Sigmoid colon (tissue), 7 donors: ENCODE measurements at places on chromosomes 12 and 14. TPM values are rescaled to one million over a fixed set of nuclear protein-coding genes. Genes with fewer than 3 reads are reported as not detected.

GRCh38 chr14:40760704-40761103, 846.0 kb upstream of the LRFN5 start:
- H3K27ac ChIP-seq, result no peak overlapping the region
- no peaks in the 10 kb centered on the region for H3K4me1 ChIP-seq
- no peak for DNase-seq
- no peaks in the 10 kb centered on the region for H3K36me3 ChIP-seq

GRCh38 chr12:57491393-57492280, 3.8 kb downstream of the MARS1 start:
- no peaks in the 10 kb centered on the region for H3K4me1 ChIP-seq
- no peak for DNase-seq
- H3K27me3 ChIP-seq, result no peaks in the 10 kb centered on the region
- H3K4me3 ChIP-seq, result no peak overlapping the region
- no peak overlapping the region for H3K27ac ChIP-seq

Gene CPNE8
- total RNA-seq, result 24.7 TPM

DNA sequence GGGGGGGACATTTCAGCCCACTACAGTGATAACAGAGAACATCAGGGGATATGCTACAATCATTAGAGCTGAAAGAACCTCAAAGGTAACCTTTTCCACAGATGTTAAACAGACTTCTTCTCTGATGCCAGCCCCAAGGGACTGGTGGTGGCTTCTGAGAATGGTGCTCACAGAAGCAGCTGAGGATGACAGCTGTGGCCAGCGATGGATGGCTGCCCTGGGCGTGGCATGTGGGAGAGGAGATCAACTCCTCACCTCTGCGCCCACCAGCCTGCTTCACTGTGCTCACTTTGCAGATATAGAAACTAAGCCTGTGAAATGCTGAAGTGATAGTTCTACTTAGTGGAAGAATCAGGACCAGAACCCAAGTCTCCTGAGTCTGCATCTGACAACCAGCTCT, 33.0 kb downstream of the FOXN3 start:
- no peaks in the 10 kb centered on the region for H3K27me3 ChIP-seq
- H3K4me1 ChIP-seq, result peaks cover 57% of the 10 kb centered on the region
- DNase-seq, result peak; percentile 45
- no peak overlapping the region for H3K27ac ChIP-seq
- no peaks in the 10 kb centered on the region for H3K36me3 ChIP-seq

DNA sequence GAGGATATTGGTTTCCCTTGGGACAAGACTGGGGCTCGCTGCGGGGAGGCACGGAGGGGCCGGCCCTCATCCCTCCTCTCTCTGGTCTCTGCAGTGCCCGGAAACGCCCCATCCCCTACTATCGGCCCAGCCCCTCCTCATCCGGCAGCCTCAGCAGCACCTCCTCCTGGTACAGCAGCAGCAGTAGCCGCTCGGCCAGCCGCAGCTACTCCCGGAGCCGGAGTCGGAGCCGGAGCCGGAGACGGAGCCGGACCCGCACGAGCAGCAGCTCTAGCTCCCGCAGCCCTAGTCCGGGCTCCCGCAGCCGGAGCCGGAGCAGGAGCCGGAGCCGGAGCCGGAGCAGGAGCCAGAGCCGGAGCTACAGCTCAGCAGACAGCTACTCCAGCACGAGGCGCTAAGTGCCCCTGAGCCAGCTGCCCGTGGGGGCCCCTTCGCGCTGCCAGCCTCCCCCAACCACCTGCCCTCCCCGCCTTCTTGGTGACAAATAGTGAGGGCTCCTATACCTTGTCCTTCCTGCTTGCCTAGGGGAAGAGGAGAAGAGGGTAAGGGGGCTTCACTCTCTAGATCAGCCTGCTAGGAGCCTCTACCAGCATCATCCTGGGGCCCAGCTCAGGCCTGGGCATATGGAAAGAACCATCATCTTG, 22.2 kb upstream of the HSPB8 start:
- no peak overlapping the region for H3K4me3 ChIP-seq
- H3K27ac ChIP-seq, result no peak overlapping the region
- H3K36me3 ChIP-seq, result no peaks in the 10 kb centered on the region
- DNase-seq, result no peak
- no peaks in the 10 kb centered on the region for H3K4me1 ChIP-seq

- H3K27ac ChIP-seq, result no peak overlapping the region
- H3K4me1 ChIP-seq, result no peaks in the 10 kb centered on the region
- no peak for DNase-seq
- H3K27me3 ChIP-seq, result no peaks in the 10 kb centered on the region
These were observed 111.8 kb downstream of the KIF26A start for GRCh38 chr14:104250175-104250574.

- no peak for DNase-seq
- no peaks in the 10 kb centered on the region for H3K27me3 ChIP-seq
- H3K36me3 ChIP-seq, result no peaks in the 10 kb centered on the region
- no peak overlapping the region for H3K4me3 ChIP-seq
- no peaks in the 10 kb centered on the region for H3K4me1 ChIP-seq
- H3K27ac ChIP-seq, result no peak overlapping the region
These were observed 21.6 kb downstream of the KRT76 start for GRCh38 chr12:52755533-52755932.

- DNase-seq, result no peak
- no peaks in the 10 kb centered on the region for H3K4me1 ChIP-seq
- no peaks in the 10 kb centered on the region for H3K36me3 ChIP-seq
- no peak overlapping the region for H3K4me3 ChIP-seq
- H3K27ac ChIP-seq, result no peak overlapping the region
- no peaks in the 10 kb centered on the region for H3K27me3 ChIP-seq
These were observed 79.2 kb upstream of the CD163 start for GRCh38 chr12:7582796-7583195.

- no peak for DNase-seq
- H3K4me1 ChIP-seq, result no peaks in the 10 kb centered on the region
- no peaks in the 10 kb centered on the region for H3K36me3 ChIP-seq
- no peak overlapping the region for H3K4me3 ChIP-seq
These were observed 36.6 kb upstream of the ASPG start for GRCh38 chr14:104048758-104049507.

Gene OR6C2
- total RNA-seq, result not detected

Gene ENTPD5
- 8.0 TPM for total RNA-seq

Gene TEX52
- not detected for total RNA-seq

Gene KRT7
- total RNA-seq, result not detected

DNA sequence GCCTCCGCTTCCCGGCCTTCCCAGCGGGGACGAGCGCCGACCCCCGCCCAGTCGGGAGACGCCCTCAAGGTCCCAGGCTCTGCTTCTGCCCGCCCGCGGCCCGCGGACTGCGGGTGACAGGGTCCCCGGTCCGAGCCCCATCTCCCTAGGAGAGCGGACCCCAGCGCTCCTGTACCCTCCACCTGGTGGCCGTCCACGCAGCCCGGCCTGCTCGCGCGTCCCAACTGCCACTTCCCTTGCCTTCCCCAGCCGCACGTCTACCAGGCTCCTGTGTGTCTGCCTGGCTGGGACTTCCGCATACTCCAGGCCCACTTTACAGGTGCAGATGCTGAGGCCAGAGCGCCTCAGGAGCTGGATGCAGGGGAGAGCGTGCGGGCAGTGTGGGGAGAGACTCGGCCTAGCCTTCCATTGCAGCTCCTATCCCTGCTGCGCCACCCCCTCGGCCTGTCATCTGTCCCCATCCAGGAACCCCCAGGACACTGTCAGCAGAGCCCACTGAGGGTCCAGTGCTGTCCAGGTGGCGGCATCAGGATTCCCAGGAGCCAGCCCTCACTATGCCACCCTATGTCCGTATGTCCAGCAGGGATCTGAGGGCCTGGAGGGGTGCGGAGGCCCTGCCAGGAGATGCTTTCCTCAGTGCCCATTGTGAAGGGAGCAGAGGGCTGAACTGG, 8.0 kb upstream of the ANKRD9 start:
- peaks cover 4% of the 10 kb centered on the region for H3K4me1 ChIP-seq
- H3K27ac ChIP-seq, result peak overlapping the region; percentile 51
- peak overlapping the region; percentile 52 for H3K4me3 ChIP-seq
- peak; percentile 68 for DNase-seq
- H3K36me3 ChIP-seq, result no peaks in the 10 kb centered on the region
- H3K27me3 ChIP-seq, result no peaks in the 10 kb centered on the region

Gene VWF
- 46.7 TPM for total RNA-seq

DNA sequence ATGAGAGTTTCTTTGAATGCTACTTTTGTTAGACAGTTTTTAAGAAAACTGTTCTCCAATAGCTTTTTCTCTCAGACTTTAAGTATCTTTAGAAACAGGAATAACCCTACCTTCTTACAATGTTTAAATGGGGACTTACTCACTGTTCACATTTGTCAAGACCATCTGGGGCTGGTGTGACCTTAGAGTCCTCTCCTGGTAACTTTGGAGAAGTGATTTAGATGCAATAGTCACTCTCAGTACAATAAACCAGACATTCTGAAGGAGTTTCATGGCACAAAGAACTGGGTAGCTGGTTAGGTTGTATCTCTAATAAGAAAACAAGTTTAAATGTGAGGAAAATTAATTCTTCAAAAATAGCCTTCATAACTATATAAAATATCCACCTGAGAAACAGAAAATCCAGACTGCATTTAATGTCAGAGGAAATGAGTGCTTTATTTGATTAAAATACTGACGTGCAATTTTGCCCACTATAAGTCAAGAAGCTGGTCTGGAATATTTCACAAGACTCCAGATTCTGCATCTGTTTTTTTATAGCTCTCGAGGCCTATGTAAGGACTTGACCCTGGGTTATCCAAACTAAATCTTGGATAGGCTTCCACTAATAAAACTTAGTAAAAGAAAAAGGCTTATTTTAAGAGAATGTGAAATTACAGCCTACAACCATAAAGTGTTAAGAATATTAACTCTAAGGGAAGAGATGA, 108.7 kb downstream of the PTGER2 start:
- no peaks in the 10 kb centered on the region for H3K36me3 ChIP-seq
- H3K4me1 ChIP-seq, result peaks cover 15% of the 10 kb centered on the region
- DNase-seq, result no peak
- H3K4me3 ChIP-seq, result no peak overlapping the region
- H3K27ac ChIP-seq, result no peak overlapping the region

GRCh38 chr14:68306265-68306933, 486.5 kb downstream of the ZFP36L1 start:
- no peaks in the 10 kb centered on the region for H3K36me3 ChIP-seq
- DNase-seq, result no peak
- no peaks in the 10 kb centered on the region for H3K4me1 ChIP-seq
- H3K4me3 ChIP-seq, result no peak overlapping the region

GRCh38 chr14:74202113-74202512, 37.1 kb upstream of the VSX2 start:
- no peak overlapping the region for H3K27ac ChIP-seq
- peaks cover 8% of the 10 kb centered on the region for H3K36me3 ChIP-seq
- DNase-seq, result no peak
- H3K4me1 ChIP-seq, result no peaks in the 10 kb centered on the region
- H3K4me3 ChIP-seq, result no peak overlapping the region

DNA sequence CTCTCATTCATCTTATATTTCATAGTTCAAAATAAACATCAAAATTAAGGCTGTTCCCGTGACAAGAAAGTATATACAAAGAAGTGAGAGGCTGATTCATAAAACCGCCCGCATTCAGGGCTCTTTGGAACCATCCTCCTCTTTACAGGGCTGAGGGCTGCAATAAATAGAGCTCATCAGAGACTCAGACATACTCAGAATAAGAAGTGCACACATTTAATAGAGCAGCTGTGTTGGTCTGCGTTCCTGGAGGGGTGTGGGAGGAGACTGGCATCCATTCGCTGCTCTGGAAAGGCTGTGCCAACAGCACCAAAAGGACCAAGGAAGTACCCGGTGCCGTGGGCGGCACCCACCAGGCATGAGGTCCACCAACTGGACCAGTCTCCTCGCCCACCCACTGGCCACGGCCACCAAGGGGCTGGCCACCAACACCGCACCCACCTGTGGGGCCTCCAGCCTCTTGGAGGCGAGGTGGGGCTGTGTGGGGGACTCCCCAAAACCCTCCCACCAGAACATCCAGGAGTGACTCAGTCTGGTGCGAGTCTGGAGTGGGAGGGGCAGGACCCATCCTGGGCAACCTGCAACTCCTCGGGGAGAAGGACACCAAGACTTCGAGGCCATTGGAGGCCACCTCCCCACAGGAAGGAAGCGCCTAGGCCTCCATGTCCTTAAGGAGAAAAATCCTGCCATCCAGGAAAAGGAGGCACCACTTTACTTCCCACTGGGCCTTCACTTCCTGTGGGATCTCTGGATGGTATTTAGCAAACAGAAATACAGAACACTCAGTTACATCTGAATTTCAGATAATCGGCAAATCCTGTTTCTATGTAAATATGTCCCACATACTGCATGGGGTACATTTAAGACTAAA, 32.7 kb downstream of the VCPKMT start:
- no peak overlapping the region for H3K4me3 ChIP-seq
- H3K27ac ChIP-seq, result peak overlapping the region; percentile 36
- no peak for DNase-seq
- H3K4me1 ChIP-seq, result peaks cover 4% of the 10 kb centered on the region

GRCh38 chr12:110269622-110270124, 11.4 kb upstream of the ATP2A2 start:
- peak overlapping the region; percentile 67 for H3K27ac ChIP-seq
- H3K27me3 ChIP-seq, result no peaks in the 10 kb centered on the region
- no peaks in the 10 kb centered on the region for H3K4me1 ChIP-seq
- no peaks in the 10 kb centered on the region for H3K36me3 ChIP-seq
- H3K4me3 ChIP-seq, result no peak overlapping the region
- DNase-seq, result peak; percentile 72

DNA sequence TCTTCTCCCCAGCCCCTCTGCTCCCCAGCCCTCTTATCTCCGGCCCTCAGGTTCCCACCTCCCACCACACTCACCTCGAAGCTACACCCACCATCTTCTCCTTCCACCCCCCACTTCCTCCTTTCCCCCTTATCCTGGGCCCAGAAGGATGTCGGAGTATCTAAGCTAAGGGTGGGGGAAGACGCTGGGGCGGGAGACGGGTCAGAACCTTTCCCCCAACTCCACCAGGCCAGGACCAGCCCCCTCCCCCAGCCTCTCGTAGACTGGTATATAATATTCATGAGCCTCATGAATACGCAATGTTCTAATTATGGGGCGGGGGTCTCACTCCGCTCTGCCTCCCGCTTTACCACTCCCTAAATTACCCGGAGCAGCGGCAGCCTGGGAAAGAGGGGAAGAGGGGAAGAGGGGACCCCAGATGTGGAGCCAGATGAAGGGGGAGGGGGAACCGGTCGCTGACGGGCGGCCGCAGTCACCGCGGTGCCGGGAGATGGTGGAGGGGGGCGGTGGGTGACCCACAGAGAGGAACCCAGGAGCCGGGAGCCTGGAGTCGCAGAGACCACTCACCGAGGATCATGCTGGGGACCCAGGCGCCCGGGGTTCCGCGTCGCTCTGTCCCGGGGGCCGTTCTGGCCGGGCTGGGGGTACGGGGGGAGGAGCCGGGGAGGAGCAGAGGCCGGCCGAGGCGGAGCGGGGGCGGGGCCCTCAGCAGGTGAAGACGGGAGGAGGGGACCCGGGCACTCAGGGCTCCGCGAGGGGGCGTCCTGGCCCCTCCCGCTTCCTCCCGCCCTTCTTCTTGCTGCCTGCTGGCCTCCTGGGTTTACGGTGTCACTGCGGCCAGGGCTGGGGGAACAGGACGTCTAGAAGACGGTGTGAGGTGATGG, 6.4 kb upstream of the ZNF385A start:
- no peaks in the 10 kb centered on the region for H3K27me3 ChIP-seq
- H3K4me3 ChIP-seq, result peak overlapping the region; percentile 24
- peak overlapping the region; percentile 100 for H3K27ac ChIP-seq
- H3K4me1 ChIP-seq, result peaks cover 13% of the 10 kb centered on the region
